ENCODE measurements at places on chromosomes 3 and 15.

- no peak for DNase-seq
Observed at GRCh38 chr3:108006881-108007331, 83.9 kb downstream of the CD47 start.

DNA sequence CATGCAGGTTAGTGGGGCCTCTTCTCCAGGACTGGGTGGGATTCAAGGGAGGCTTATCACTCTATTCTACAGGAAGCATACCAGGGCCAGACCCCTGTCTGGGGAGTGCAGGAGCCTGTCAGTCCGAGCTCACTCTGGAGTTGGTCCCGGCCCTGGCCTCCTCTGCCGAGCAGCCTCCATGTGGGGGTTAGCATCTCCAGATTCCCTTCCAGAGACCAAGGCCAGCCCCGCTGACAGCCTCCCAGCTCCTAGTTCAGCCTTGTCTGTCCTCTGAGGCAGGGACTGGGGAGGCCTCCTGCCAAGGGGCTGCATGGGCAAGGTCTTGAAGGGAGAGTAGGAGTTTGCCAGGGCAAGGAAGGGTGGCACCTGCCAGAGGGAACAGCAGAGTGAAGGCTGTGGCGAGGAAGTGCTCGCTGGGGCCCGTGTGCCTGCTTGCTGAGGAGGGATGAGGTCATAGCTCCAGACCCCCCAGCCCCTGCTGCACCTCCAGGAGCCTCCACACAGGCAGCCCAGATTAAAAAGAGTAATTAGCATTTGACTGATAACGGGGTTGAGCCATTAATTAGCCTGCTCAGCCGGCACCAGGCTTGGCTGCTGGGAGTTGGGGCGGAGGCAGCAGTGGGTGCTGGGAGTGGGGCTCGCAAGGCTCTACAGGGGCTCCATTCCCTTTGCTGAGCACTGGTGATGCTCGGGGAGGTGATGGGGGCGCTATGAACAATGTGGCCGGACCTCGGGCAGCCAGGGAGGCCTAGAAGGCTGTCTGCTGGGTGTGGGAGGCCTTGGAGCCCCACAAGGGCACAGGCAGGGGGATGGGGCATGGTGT, 54.3 kb downstream of the DNAJB8 start:
- no peak for DNase-seq

- DNase-seq = no peak
Observed at GRCh38 chr15:51405693-51406523, 64.5 kb downstream of the GLDN start.

DNA sequence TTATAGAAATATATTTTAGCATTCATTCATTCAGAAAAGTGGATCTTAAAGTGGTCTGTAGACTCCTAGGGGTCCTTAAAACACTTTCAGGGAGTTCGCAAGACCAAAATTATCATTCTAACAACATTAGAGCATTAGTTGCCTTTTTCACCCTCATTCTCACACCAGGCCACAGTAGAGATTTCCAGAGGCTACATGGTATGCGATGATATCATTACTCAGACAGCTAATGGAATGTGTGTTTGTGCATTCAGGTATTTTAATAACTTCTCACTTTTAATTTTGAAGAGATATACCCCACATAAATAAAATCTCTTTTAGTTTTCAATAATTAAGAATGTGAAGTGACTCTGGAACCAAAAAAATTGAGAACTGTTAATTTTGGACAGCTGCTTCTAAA, 206.9 kb downstream of the NSUN3 start:
- peak; percentile 51 for DNase-seq

- DNase-seq = no peak
Observed at GRCh38 chr3:77236118-77236517, 196.2 kb downstream of the ROBO2 start.

DNA sequence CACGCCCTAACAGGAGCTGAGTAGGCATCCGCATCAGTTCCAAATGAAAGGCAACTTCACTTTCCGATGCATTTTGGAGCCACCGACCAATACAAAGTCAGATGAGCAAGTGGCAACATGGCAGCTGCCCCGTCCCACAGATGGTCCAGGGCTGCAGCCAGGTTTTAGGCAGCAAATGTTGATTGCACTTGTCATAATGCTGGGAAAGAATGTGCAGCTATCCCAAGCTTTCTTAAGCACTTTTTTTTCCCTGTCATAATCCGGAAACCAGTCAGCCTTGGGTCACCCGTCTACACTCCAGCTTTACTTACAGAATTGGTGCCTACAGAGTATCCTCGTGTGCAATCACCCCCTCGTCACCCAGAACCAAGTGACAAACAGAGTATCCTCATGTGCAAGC, 147.7 kb downstream of the CHSY1 start:
- DNase-seq = no peak

DNA sequence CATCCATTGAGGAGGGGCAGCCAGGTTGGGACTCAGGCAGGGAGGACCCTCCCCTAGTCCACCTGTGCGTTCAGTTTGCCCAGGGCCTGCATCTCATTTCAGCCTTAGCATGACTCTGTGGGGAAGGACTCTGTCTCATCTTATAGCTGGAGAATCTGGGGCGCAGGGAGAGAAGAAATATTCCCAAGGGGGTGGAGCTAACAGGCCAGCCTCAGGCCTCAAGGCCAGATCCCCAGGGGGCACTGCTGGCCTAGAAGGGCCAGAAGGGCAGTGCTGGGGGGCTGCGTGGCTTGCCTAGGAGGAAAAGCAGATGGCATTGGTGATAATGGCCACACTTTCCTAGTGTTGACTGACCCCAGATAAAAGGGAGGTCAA, 10.9 kb downstream of the AMOTL2 start:
- DNase-seq = peak; percentile 28

- DNase-seq = no peak
Observed at GRCh38 chr3:126508564-126508964, 9.0 kb downstream of the UROC1 start.

DNA sequence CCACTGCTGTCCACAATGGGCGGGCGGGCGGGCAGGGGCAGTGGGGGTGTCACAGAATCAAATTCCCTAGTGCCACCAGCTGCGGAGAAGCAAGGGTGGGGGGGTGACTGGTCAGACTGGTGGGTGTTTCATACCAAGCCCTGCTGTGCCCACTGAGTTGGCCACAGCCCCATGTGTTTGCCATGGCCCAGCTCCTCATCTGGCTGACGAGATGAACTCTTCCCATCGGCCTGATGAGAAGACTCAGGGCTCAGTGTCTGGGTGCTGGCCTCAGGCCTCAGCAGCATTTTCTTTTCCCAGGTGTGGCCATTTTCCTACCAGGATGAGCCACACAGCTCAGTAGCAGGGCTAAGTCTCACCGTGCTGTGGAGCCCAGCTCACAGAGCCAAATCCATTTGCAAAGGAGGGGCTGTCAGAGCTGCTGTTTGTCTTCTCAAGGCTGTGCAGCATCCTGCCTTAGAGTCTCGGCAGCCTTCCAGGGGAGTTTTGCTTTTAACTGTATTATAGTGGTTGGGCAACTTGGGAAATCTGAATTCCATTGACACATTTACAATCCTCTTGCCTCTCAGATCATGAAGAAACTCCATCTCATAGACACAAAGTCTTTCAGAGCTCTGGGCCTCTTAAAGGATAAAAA, 176.8 kb downstream of the ABHD5 start:
- peak; percentile 35 for DNase-seq

All from kidney tubule cell (primary cell).